NCI-H1105 (cell line): ENCODE measurements at places on chromosomes 1 and 21.

- no peak for DNase-seq
These were observed 23.3 kb downstream of the EPHA10 start for GRCh38 chr1:37741662-37742061.

DNA sequence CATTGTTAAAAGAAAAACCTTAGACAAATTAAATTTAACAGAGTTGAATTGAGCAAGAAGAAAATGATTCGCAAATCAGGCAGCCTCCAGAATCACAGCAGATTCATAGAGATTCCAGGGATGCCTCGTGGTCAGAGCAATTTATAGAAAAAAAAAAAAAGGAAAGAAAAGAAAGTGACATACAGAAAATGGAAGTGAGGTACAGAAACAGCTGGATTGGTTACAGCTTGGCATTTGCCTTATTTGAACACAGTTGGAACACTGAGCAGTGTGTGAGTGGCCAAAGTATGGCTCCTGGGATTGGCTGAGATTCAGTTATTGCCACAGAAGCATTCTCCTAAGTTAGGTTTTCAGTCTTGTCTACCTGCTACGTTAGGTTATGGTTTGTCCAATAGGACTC, 9.1 kb upstream of the C21orf91 start:
- no peak for DNase-seq

DNA sequence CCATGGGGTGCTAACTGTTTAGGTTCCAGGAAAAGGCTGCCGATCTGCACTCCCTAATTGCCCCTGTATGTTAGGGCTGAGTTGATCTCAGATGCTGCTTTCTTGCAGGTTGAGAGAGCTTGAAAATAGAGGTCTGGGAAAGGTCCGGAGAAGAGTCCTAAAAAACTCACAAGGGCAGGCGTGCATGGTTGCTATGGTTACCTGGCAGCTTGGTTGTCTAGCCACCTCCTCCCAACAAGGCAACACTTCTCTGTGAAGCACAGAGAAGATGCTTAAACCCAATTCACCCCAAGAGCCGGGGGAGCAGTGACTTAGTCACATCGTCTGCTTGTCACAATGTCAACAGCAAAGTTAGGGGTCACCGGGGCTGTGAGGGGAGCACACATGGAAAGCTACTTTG, 31.0 kb upstream of the LRRC52 start:
- no peak for DNase-seq

GRCh38 chr1:169782596-169782995, 12.1 kb downstream of the METTL18 start:
- DNase-seq, result no peak

GRCh38 chr1:198598796-198599321, 40.0 kb upstream of the PTPRC start:
- no peak for DNase-seq
